ENCODE measurements at places on chromosomes 2 and 18.

- no peak for DNase-seq
These were observed 1.4 kb downstream of the RAB11FIP5 start for GRCh38 chr2:73111073-73112025.

DNA sequence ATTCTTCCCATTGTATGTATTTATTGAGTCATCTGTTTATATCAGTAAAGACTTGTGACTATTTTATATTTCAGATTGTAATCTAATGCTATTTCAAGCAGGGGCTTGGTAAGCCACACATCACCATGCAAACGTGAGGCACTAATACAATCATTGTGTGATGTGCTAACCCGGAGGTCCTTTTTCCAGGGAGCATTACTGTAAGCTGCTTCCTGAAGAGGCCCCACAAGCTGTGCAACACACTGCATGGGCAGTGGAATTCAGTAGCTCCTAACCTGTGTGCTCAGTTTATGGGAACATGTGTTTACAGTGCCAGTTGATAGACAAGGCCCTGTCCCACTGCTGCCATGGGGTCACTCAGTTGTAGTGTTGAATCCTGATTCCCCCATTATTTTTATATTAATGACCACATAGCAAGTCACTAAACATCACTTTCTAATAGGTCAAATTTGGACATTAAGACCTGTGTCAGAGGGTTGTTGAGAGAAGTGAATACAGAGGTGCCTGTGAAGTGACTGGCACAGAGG is 162.9 kb downstream of the FHOD3 start:
- no peak for DNase-seq

DNA sequence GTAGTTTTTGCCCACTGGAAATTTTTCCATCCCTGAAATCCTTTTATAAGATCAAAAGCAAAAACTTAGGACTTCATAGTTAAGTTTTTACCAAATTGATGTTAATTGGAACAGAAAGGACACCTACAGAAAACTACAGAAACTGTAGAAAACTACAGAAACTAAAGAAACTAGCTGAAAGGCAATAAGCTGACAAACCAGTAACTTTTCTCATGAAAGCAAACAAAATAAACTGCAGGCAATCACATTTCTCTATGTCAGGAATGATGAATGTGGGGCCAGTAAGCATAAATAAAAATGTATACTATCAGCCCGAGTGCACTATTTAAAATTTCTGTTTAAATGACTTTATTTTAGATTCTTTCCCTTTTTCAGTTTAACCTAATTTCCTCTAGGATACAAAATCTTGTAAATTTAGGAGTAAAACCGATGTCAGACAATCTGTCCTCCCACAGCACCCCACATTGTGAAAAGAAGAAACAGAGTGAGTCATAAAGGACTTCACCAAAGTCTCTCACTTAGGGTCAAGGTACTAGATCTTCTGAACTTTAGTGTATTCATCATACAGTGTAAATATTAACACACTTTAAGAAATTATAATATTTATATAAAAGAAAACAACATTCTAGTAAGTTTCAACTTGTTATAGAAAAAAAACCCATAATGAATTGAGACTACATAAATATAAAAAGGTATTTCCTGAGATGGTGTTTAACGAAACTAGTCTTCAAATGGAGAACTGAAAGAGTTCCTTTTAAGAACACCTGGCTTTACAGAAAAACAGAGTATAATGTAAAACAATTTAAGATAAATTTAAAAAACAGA is 46.6 kb downstream of the USP40 start:
- DNase-seq: no peak

GRCh38 chr2:210586381-210586780 is 30.0 kb downstream of the CPS1 start:
- no peak for DNase-seq

- DNase-seq: no peak
These were observed 375.8 kb upstream of the FANCL start for GRCh38 chr2:58616961-58617360.

DNA sequence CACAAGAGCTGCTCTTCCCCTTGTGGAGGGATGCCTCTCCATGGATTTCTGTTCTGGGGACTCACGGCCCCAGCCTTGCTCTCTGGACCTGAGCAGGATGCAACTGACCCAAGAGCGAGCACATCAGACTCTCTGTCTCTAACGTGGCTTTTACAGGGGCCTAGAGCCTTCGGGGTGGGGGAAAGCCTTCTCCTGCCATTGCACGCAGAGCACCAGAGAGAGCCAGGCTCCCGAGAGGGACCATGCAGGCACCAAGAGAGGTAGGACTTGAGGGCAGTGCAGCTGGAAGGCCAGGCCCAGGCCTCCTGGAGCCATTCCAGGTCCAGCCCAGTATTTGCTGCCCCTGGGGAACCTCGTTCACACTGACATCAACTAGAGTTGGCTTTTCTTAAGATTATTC is 475.6 kb upstream of the MYT1L start:
- no peak for DNase-seq

- DNase-seq: no peak
These were observed 161.1 kb downstream of the KCNH7 start for GRCh38 chr2:162677476-162677875.

- DNase-seq: no peak
These were observed 68.2 kb downstream of the GLI2 start for GRCh38 chr2:120803764-120804335.

DNA sequence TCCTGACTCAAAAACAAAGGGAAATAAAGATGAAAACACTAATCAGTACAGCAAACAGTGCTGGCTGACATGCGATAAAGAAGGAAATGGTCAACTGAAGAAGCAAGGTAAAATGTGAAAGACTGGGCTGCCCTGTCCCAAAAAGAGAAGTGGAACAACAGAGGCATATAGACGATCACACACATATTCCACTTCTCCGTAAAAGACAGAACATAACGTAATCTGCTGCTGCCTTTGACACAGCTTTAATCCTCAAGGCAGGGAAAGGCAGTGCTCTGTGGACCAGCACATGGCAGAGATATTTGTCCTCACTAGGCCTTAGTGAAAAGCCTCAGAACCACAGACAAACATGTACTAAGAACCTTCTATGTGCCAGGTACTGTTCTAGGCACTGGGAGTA is 24.3 kb upstream of the REL start:
- DNase-seq: no peak

- no peak for DNase-seq
These were observed 43.4 kb downstream of the MYL12B start for GRCh38 chr18:3305354-3305762.

DNA sequence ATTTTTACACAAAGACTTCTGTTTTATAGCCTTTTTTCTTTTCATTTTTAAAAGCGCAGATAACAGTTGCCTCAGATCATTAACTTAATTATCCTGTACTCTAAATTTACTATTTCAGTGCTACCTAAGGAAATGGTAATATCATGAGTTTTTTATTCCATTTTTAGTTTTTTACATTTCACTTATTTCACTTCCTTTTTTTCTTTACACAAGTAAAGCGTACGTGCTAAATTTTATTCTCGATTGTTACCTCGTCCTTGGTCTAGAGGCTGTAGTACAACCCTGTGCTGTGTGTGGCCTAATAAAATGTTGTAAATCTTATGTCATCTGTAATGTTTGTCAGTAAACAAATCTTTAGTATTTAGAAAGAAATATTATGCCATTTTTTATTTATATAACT is 49.2 kb downstream of the CRIM1 start:
- DNase-seq: no peak

DNA sequence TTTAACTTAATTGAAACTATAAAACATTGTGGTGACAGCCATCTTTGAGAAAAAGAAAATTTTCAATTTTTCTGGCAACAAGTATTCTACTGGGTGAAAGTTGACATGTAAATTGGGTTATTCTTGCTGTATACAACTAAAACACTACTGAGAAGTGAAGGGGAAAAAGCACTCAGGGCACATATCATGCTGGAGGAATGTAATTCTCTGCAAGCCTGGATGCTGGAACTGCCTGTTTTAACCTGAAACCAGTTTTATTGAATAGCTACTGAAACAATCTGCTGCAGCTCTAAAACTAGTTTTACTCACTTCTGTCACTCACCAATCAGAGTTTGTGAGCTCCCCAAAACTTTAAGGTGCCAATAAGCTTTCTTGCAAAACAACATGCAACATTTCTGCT is 1136.0 kb downstream of the LRP1B start:
- DNase-seq: no peak

GRCh38 chr2:85578243-85579180 is 1.1 kb downstream of the VAMP8 start:
- DNase-seq: no peak

GRCh38 chr2:174590928-174591648 is 6.5 kb downstream of the WIPF1 start:
- no peak for DNase-seq

GRCh38 chr2:30710461-30710860 is 96.8 kb downstream of the CAPN13 start:
- no peak for DNase-seq

- no peak for DNase-seq
These were observed 78.8 kb upstream of the ALKAL2 start for GRCh38 chr2:366706-367105.

DNA sequence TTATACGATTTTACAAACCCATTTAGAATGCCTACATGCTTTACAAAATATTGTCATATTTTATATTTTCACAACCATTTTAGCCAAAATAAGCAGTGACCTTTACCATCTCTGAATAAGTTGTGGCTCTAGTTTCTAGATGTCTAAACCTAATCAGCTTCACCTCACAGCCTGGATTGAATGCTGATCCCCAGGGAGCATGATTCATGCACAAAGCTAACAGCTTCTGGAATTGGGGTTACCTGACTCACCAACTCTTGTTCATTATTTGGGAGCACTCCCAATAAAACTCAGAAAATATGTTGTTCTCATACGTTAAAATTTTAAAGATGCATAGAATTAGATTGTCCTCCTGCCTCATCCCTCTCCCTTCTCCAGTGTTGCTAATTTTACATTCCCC is 611.7 kb upstream of the NETO1 start:
- DNase-seq: no peak

- no peak for DNase-seq
These were observed 1.4 kb downstream of the SOX11 start for GRCh38 chr2:5693287-5694201.

GRCh38 chr18:25446972-25447371 is 95.0 kb upstream of the ZNF521 start:
- no peak for DNase-seq

- no peak for DNase-seq
These were observed 1127.9 kb upstream of the CHAC2 start for GRCh38 chr2:52639692-52640091.

- DNase-seq: no peak
These were observed 16.8 kb upstream of the MBOAT2 start for GRCh38 chr2:9020267-9020666.

GRCh38 chr2:26668041-26668440 is 24.5 kb upstream of the KCNK3 start:
- DNase-seq: no peak

- peak; percentile 34 for DNase-seq
These were observed 1.8 kb upstream of the NFATC1 start for GRCh38 chr18:79393635-79394533.

GRCh38 chr2:84793641-84794040 is 87.2 kb downstream of the TRABD2A start:
- no peak for DNase-seq

- peak; percentile 51 for DNase-seq
These were observed 100.5 kb downstream of the CAPN13 start for GRCh38 chr2:30706534-30707303.

DNA sequence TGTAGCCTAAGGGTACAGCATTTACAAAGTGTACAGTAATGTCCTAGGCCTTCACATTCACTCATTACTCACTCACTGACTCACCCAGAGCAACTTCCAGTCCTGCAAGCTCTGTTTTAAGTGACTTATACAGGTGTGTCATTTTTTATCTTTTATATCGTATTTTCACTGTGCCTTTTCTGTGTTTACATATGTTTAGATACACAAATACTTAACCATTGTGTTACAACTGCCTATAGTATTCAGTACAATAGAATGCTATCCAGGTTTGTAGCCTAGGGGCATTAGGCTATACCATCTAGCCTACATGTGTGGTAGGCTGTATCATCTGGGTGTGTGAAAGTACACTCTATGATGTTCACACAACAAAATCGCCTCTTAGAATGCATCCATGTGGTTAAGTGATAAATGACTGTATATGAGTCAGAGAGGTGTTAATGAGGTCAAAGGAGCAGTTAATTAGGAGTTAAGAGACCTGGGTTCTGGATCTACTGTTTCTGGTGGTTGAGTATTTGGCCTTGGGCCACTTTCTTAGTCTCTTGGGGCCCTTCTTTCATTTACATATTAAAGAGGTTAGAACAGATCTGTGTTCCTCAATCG is 149.1 kb downstream of the GREB1L start:
- DNase-seq: no peak

DNA sequence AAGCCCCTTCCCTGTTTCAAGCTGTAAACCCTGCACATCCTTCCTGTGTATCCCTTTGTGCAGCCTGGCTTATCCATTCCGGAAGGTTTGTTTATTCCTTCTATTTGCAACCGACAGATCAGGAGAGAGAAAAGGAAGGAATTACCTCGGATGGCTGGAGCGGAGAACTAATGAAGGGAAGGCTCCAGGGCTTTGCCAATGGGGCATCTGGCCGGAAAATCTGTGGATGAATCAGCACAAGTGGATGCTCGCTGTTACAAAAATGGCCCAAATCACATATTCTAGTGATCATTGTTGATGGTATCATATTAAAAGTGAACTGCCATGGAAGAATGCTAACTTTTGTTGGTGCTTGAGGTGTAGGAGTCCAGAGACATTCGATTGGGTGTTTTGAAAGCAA is 97.1 kb downstream of the AQP4 start:
- peak; percentile 14 for DNase-seq

DNA sequence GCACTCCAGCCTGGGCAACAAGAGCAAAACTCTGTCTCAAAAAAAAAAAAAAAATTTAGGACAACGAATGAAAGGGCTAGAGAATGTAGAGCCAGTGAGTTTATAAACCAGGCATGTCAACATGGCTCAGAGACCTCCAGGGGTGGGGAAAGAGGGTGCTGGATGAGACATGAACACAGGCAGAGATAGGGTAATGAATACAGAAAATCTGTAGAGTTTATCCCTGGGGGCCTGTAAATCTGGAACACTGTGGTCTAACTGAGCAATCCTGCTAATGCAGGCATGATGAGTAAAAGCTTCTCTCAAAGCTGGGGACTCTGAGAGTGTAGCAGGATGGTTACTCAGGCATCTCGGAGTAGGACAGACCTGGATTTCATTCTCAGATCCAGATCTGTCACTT is 59.2 kb upstream of the IGFBP2 start:
- DNase-seq: no peak
